ENCODE measurements at places on chromosomes 2 and 18.

- no peak for DNase-seq
Observed at GRCh38 chr2:23925702-23926289, 1.1 kb downstream of the ATAD2B start.

DNA sequence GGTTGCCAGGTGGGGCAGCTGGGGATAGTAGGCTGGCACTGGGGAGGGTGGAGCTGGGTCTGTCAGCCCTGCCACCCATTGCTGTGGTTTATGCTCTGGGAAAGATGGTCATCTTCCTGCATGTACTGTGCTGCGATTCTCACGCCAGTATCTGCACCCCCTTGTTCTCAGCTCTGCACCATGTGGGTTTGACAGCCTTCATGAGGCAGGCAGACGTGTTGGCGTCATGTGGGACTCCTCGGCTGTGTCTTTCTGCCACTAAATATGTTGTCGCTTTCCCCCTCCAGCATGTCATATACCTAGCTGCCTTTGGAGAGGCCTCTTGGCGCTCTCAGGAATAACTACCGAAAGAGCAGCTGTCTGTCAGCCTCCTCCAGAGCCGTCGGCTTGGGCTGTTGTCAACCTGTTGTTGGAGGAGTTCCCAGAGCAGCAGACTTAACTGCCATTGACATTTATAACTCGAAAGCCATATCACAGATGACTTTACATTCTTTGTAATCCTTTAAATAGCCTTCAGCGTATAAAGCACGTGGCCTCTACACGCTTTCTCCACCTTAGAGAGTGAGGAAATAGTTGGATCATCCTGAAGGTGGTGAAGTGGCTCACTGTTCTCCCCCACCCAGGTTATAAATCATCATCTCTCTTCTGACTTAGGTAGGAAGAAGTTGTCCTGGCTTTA, 80.4 kb upstream of the MGAT5 start:
- no peak for DNase-seq

DNA sequence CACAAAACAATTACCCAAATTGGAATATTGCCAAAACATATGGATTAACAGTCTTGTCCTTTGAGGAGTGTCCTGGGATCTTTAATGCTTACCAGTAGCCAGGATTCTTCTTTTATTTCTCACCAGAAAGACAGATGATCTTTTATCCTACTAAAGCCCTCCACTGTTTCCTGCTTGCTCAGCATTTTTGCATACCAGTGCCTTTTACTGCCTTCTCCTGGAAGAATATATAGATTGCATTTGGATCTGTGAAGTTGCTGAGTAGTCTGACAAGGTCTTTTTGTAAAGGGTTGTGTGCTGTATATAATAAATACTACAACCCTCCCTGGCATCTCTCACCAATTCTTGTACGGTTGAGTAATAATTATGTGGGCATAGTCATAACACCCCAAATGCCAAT, 652.2 kb downstream of the LRRTM4 start:
- DNase-seq = no peak

- no peak for DNase-seq
Observed at GRCh38 chr2:197007716-197008628, 81.5 kb upstream of the PGAP1 start.

GRCh38 chr18:75083761-75084160, 125.2 kb downstream of the PTGR3 start:
- no peak for DNase-seq

- DNase-seq = no peak
Observed at GRCh38 chr2:23492337-23492675, 107.3 kb downstream of the KLHL29 start.

GRCh38 chr2:27127883-27128667, 4.5 kb downstream of the ABHD1 start:
- no peak for DNase-seq

DNA sequence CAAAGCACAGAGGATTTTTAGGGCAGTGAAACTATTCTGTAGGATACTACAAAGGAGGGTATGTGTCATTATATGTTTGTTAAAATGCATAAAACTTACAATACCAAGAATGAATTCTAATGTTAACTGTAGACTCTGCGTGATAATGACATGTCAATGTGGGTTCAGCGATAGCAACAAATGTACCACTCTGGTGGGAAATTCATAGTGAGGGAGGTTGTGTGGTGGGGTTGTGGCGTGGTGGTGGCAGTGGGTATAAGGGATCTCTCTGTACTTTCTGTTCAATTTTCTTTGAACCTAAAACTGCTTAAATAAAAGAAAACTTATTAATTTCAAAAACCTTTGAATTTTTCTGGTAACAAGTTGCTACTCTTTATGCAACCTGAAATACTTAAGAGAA, 99.3 kb upstream of the SLC38A11 start:
- DNase-seq = no peak

- no peak for DNase-seq
Observed at GRCh38 chr2:112924821-112925220, 13.9 kb downstream of the IL37 start.

DNA sequence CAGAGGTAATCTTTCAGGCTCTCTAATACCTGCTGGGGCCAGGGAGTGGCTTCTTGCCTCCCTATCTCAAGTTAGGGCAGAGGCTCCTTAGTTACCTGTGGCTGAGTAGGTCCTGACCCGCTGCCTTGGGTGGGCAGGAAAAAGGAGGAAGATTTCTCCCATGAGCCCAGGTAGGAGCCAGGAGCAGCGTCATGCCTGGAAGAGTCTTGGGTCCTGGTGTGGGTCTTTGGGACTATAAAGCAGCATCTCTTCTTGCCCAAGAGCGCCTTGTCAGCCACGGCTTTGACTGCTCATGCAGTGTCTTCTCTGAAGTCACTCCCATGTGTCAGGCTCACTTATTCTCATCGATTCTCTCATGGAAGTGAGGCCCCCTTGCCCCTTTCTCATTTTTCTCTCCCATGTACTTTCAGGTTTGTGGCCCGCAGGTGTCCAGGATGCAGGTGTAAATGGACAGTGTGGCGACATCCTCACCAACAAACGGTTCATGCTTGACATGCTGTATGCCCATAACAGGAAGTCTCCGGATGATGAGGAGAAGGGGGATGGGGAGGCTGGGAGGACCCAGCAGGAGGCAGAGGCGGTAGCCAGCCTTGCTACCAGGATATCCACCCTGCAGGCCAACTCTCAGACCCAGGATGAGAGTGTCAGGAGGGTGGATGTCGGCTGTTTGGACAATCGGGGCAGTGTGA, 111.2 kb downstream of the TPGS2 start:
- DNase-seq = no peak

DNA sequence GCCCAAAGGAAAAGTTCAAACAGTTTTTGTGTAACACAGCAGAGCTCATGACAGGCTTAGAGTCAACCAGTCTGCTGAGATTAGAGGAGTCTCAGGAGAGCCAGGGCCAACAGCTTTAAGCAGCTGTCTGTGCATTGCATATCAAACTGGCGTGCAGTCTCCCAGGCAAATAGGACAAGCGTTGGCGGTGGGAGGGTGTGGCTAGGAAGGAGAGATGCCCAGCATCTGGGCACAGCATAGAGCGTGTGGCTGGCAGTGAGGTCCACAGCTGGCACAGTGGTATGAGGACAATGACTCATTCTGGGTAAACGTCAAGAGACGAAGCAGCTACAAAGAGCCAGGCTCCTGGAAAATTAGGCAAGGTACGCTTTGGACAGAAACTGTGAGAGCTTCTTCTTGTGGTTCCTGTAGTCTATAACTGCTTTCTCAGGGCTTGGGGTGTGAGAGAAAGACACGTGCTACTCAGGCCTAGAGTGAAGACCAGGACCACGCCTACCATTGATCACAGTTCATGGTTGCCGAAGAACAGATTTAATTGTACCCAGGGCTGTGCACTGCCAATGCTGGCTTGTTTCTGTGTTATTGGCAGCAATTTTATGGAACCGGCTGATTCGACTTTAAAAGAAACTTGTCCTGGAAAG, 14.8 kb downstream of the ZAP70 start:
- DNase-seq = no peak

DNA sequence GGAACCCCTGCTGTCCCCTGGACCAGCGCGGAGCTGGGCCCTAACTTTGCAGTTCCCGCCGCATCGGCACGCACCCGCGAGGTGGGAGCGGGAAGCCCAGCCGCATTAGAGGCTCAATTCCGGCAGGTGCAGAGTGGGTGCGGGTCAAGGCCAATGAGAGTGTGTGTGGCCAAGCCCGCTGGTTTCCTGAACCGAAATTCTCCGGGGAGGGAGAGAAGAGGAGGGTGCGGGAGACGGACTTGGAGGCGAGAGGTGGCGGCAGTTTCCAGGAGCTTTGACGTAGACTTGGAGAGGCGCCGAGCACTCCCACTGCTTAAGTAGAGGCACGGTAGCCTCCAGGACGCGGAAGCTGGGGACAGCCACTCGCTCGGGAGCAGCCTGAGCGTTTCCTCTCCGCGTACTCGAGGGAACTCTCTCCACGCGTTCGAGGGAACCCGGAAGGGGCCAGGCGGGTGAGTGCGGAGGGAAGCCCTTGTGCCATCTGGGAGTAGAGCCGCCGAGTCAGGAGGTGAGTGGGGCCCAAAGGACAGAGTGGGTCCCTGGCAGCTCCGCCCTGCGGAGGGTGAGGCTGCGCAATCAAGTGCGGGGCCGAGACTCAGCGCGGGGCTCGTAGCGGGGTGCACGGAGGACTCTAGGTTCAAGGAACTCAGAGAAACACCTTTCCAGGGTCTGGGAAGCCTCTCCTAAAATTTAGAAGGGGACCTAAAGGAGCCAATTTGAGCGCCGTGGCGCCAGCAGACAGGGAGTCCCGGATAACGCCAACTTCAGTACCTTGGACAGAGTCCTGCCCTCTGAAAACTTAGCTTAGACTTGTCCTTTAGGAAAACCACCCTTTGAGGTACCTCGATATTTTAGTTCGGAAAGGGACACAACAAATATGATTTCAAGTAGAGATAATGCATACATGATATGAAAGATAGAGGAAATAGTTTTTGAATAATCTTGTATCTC, at the start of gene FAM237A:
Gene FAM237A (plus strand): TSS at position 413 of the 951 bp plus-strand sequence. CDS start 1,750 bp downstream, outside the sequence.
- peak; percentile 3 for DNase-seq

- DNase-seq = no peak
Observed at GRCh38 chr2:194382221-194382620, 1274.8 kb upstream of the SLC39A10 start.

DNA sequence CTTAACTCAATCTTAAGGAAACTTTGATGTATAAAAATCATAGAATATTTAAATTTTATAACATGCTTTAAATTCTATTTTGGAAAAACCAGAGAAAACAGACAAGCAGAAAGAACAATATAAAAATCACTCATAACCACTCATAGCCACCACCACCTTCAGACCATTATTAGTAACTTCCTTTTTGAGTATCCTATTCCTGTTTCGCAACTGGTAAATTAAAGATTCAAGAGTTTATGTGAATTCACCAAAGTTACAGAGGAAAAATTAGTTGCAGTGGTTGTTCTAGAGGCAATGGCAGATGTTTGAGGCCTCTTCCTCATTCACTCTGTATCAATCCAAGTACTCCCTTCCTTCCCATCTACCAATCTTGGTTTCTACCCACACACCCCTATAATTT, 49.3 kb upstream of the PROKR1 start:
- no peak for DNase-seq

- DNase-seq = peak; percentile 17
Observed at GRCh38 chr2:204027091-204027490, 90.5 kb downstream of the ICOS start.

DNA sequence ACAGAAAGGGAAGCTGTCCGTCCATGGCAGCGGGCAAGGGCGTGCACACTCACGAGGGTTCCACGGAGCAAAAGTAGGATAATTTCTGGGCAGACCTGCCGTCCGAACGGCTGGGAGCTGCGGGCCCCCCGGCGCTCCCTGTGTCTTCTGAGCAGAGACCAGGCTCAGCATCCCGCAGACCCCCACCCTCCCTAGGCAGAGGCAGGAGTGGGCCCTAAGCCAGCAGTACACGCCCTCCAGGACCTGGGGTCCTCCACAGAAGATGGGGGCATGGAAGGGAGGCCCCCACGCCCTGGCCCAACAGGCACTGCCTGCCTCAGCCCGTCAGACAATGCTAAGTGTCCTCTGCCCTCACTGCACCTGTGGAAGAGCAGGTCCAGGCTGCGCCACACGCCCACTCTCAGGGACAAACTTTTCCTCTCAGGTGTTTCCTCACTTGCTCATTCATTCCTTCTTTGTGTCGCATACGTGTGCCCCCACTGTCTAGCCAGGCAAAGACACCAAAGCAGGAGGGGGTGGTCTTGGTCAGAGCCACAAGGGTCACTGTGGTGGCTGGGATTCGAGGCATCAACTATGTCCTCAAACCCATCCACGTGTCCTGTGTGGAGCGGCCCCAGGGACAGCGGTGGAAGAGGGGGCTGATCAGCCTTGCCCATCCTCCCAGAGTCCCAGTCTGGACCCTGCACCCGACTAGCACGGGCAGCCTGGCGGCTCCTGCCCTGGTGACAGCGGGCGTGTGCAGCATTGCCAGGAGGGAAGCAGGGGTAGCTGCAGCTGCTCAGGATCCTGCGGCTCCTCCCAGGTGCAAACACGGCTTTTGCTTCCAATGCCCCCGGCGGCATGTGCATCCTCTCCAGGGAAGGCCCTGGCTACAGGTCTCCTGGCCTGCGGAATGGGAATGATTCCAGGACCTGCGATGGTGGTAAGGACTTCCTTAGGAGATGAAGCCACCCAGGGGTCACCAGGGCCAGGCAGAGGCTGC, 2.4 kb upstream of the GPC1 start:
- no peak for DNase-seq

DNA sequence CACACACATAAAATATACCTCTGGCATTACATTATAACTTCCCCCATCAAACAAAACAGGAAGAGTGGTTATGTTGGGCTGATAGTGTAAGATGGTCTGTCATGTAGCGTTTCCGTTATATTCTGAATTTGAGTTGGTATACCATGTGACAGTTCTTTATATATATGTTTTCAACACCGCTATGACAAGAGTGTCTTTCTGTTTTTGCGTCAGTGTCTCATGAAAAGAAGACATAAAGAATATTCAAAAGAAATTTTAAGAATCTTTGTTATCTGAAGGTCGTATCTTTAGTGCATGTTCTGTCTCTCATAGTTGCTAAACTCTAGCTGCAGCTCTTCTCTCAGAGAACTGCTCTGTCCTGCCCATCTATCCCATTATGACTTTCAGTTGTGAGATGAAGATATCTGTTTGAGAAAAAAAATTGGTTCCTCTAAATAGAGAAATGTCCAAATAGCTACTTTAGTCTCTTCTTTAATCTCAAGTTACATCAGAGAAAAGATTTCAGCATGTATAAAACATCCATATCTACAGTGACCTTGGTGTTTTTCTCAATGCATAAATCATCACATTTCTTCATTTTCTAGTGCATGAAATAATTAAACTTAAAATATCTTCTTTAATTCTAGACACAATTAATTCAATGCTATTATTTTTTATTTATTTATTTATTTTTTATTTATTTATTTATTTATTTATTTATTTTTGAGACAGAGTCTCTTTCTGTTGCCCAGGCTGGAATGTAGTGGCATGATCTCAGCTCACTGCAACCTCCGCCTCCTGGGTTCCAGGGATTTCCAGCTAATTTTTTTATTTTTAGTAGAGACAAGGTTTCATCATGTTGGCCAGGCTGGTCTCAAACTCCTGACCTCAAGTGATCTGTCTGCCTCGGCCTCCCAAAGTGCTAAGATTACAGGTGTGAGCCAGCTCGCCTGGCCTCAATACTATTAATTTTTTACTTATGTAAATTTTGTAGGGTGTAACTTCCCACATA, 24.3 kb upstream of the PSME4 start:
- DNase-seq = no peak

- DNase-seq = no peak
Observed at GRCh38 chr2:151198645-151199044, 63.0 kb downstream of the RBM43 start.
